ENCODE measurements at places on chromosomes 3 and 15.

DNA sequence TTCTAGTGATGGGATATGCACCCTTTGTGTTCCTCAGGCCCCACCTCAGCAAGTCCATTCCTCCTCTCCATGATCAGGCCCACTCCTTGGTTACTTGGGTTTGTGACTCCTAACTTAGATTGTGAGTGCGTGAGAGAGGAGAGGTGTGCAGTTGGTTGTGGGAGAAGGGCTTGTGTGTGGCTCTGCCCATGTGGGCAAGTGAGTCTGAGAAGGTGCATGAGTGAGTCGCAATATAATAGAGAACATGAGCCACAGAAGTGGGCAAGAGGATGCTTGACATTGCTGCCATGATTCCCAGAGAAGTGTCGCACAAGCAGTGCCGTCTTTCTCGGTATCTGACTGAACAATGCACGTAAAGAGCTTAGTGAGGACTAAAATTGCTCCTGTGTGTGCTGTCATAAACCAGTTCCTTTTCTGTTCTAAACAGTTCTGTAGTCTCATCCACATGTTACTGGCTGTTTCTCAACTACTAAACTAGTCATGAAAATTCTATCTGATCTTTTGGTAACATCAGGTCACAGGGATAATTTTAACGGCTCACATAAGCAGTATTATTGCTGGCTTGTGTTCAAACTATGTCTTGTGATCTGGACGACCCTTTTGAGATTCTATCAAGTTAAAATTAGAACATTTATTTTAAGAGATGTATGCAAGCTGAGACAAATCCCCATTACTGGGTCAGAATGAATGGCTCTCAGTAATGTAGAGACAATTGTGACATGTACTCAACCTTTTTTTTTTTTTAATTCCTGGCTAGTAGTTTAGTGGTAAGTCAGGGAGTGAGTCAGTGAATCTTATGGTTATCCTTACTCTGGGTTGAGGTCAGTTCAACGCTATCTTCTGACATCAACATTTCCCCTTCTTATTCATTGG, 25.6 kb downstream of the GYG1 start:
- DNase-seq, result no peak

DNA sequence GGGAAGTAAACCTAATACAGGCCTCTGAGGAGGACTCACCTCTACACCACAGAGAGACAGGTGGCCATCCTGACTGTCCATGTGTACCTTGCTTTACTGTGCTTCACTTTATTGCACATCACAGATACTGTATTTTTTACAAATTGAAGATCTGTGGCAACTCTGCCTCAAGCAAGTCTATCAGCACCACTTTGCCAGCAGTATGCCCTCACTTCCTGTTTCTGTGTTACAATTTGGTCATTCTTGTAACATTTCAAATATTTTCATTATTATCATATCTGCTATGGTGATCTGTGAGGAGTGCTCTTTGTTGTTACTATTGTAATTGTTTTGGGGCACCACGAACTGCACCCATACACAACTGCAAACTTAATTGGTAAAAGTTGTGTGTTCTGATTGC, 78.0 kb downstream of the BBX start:
- no peak for DNase-seq

DNA sequence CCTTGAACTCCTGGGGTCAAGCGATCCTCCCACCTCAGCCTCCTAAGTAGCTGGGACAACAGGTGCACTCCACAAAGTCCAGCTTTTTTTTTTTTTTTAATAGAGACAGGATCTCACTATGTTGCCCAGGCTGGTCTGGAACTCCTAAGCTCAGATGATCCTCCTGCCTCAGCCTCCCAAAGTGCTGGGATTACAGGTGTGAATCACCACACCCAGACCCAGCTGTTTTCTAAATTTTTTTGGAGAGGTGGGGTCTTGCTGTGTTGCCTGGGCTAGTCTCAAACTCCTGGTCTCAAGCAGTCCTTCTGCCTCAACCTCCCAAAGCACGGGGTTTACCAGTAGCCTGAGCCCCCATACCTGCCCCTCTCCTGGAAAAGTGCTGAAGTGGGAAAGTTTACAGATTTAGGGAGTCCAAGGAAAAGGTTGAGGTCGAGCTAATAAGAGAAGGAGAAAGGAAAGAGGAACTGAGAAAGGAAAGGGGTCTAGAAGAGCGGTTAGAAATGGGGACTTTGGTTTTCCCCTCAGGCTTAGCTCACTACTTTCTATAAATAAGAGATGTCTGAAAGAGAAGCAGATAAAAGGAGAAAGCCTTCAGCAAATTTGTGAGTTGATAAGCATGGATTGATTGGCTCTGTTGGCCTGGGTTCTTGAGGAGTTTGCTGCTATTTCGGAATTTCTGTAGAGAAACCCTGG, 23.6 kb downstream of the UBE2E1 start:
- DNase-seq, result no peak

GRCh38 chr15:59995568-59996297, 8.4 kb upstream of the FOXB1 start:
- no peak for DNase-seq

GRCh38 chr15:27527490-27528067, 556.6 kb downstream of the GABRG3 start:
- no peak for DNase-seq

GRCh38 chr3:107684431-107684925, 161.7 kb downstream of the BBX start:
- no peak for DNase-seq

- DNase-seq, result no peak
Measured at GRCh38 chr3:161672478-161672877, 175.9 kb downstream of the OTOL1 start.

- no peak for DNase-seq
Measured at GRCh38 chr3:17910922-17911321, 168.5 kb upstream of the TBC1D5 start.

- no peak for DNase-seq
Measured at GRCh38 chr3:127339928-127340861, 52.3 kb upstream of the PRR20G start.

DNA sequence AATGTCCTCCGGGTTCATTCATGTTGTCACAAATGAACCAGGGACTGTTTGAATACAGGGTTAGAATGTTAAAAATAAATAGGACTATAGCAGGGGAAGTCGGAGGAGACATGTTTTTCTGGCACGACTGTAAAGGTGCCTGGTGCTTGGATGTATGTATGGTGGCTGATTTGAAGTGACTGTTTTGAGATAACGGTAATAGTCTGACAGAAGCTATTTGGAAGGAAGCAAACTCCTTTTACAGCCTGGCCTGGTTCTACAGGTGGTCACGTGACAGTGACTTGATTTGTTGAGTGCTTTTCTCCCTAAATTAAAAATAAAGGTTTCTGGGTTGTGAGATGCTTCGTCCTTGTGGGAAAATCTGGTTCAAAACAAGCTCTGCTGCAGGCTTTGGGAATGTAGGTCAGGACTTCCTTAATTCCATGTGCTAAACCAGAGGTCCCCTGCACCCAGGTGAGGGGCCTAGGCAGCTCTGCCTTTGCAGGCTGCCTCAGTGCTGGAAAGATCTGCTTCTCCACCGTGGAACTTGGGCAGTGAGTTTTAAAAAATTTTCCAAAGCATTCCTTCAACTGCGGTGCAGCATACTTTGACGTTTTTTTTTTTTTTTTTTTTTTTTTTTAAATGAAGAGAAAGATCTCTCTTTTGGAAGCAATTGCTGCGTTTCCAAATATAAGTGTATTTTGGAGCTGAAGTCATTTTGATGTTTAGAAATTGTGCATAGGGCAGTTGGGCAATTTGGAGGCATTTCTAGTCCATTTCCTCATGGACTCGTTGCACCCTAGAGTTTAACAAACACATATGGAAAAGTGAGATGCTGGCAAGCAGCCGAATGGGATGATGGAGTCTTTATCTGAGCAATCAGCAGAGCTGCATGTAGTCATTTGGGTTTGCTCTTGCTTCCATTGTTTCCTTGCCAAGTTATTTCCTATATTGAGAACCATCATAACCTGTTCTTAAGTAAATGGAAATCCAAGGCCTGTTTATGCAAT, 30.9 kb downstream of the ITPR1 start:
- DNase-seq, result no peak

- DNase-seq, result no peak
Measured at GRCh38 chr15:36694574-36694973, 115.1 kb downstream of the CDIN1 start.

GRCh38 chr3:103393395-103394186, 958.8 kb downstream of the ZPLD1 start:
- no peak for DNase-seq

GRCh38 chr3:134606033-134607025, 44.5 kb downstream of the KY start:
- DNase-seq, result no peak
